Kidney (tissue), 22 donors: ENCODE measurements at places on chromosomes 1 and 21. TPM values are rescaled to one million over a fixed set of nuclear protein-coding genes. Genes with fewer than 3 reads are reported as not detected.

Gene ZBTB7B
- total RNA-seq, result 68.7 TPM

Gene CHRM3
- total RNA-seq, result 2.9 TPM

DNA sequence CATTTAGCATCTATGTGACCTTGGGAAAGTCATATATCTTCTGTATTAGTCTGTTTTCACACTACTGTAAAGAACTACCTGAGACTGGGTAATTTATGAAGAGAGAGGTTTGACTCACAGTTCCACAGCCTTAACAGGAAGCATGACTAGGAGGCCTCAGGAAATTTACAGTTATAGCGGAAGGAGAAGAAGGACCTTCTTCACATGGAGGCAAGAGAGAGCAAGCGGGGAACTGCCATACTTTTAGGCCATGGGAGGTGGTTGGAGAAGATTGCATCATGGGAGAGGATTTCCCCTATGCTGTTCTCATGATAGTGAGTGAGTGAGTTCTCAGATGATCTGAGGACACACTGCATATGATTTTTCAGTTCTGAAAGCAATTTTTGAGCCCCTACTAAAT, 87.9 kb downstream of the CLEC20A start:
- no peak for DNase-seq

DNA sequence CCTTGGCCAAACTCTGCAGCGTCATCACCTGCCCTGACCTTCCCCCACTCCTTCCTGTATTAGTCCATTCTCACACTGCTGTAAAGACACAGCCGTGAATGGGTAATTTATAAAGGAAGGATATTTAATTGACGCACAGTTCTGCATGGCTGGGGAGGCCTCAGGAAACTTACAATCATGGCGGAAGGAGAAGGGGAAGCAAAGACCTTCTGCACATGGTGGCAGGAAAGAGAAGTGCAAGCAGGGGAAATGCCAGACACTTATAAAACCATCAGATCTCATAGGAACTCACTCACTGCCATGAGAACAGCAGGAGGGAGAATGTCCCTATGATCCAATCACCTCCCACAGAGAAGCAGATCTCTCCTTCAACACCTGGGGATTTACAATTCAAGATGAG, 408.5 kb downstream of the PTPRU start:
- no peak for DNase-seq

GRCh38 chr1:175887981-175888428, 144.6 kb upstream of the TNR start:
- DNase-seq, result peak; percentile 78

DNA sequence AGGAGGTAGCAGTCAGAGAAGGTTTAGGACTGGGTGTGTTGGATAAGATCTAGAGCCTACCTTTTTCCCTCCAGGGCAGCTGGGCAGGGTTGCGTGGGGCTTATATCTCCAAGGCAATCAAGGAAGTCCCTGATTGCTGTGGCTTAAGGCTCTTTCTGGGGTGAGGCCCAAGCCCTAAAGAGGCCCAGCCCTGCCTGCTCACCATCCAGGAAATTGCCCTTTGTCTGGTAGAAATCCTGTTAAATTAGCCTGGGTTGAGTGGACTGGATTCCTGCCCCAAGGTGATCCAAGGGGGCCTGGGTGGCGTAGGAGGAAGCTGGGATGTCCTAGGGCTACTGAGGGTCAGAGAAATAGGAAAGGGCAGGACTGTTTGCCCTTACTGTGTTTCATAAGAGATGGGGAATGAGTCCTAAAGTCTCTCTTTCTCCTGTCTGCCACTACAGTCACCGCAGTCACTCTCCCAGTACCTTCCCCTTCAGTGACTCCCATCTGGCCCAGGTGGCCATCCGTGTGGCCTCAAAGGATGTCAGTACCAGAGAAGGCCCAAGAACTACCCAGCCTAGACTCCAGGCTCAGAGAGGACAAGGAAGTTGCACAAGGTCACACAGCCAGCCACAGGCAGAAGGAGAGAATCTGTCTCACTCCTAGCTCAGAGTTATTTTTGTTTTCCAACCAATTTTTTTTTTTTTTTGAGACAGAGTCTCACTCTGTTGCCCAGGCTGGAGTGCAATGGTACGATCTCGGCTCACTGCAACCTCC, 25.8 kb downstream of the MFSD2A start:
- DNase-seq, result peak; percentile 43

- peak; percentile 86 for DNase-seq
These were observed 75.8 kb downstream of the RRAGC start for GRCh38 chr1:38783640-38784229.

- DNase-seq, result peak; percentile 78
These were observed 5.9 kb upstream of the PLEKHG5 start for GRCh38 chr1:6497215-6497866.

DNA sequence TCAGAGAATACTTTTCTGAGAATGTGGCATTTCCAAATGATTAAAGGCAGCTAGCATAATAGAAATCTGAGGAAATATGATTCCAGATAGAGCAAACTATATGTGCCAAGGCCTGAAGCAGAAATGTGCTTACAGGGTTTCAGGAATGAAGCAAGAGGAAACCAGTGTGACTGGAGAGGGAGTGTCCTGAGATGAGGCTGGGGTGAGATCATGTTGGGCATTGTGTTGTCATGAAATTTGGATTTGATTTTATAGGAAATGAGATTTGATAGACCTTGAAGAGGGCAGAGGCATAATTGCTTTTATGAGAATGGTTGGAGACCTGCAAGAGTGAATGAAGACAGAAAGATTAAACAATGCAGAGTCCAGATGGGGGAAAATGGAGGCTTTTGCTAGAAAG, 338.1 kb upstream of the SNX7 start:
- DNase-seq, result no peak
